ENCODE measurements at places on chromosomes 13 and 19. TPM values are rescaled to one million over a fixed set of nuclear protein-coding genes. Genes with fewer than 3 reads are reported as not detected.

The ZNF285 gene
- polyA plus RNA-seq = 9.1 TPM

The CACNA1A gene
- polyA plus RNA-seq = 0.85 TPM

The KLK13 gene
- 1.2 TPM for polyA plus RNA-seq

The CYP4F3 gene
- polyA plus RNA-seq = not detected

The LILRA1 gene
- polyA plus RNA-seq = 1.7 TPM

The MAP2K2 gene
- 136 TPM for polyA plus RNA-seq

The MATK gene
- polyA plus RNA-seq = 0.44 TPM

The ZNF177 gene
- 4.8 TPM for polyA plus RNA-seq

The DHDH gene
- not detected for polyA plus RNA-seq

The MISP gene
- polyA plus RNA-seq = 0.12 TPM

The CYP4F8 gene
- polyA plus RNA-seq = not detected

The CBLC gene
- polyA plus RNA-seq = not detected

The PODNL1 gene
- polyA plus RNA-seq = 0.63 TPM

The RGS9BP gene
- polyA plus RNA-seq = 0.15 TPM

The EDDM13 gene
- not detected for polyA plus RNA-seq

The FXYD1 gene
- 88.5 TPM for polyA plus RNA-seq

The CEACAM4 gene
- polyA plus RNA-seq = 0.27 TPM

The ZNF528 gene
- 12.5 TPM for polyA plus RNA-seq

The IRGC gene
- not detected for polyA plus RNA-seq

The C19orf73 gene
- polyA plus RNA-seq = 0.42 TPM

The CD70 gene
- polyA plus RNA-seq = not detected

The URAD gene
- polyA plus RNA-seq = not detected

The MIA gene
- polyA plus RNA-seq = not detected

The JAK3 gene
- polyA plus RNA-seq = 12.7 TPM

The LPAR2 gene
- polyA plus RNA-seq = 7.9 TPM

The SBNO2 gene
- polyA plus RNA-seq = 36.7 TPM

The F10 gene
- 41.7 TPM for polyA plus RNA-seq
